ENCODE measurements at places on chromosomes 4 and X. TPM values are rescaled to one million over a fixed set of nuclear protein-coding genes. Genes with fewer than 3 reads are reported as not detected.

Gene KCNIP4
- not detected for polyA plus RNA-seq

Gene CXCL11
- 0.46 TPM for polyA plus RNA-seq

Gene BRS3
- polyA plus RNA-seq = not detected

Gene MAGEA6
- polyA plus RNA-seq = not detected

Gene SULT1B1
- 0.38 TPM for polyA plus RNA-seq

Measured in aorta (tissue), 5 donors.